ENCODE measurements at places on chromosomes 6 and 20.

DNA sequence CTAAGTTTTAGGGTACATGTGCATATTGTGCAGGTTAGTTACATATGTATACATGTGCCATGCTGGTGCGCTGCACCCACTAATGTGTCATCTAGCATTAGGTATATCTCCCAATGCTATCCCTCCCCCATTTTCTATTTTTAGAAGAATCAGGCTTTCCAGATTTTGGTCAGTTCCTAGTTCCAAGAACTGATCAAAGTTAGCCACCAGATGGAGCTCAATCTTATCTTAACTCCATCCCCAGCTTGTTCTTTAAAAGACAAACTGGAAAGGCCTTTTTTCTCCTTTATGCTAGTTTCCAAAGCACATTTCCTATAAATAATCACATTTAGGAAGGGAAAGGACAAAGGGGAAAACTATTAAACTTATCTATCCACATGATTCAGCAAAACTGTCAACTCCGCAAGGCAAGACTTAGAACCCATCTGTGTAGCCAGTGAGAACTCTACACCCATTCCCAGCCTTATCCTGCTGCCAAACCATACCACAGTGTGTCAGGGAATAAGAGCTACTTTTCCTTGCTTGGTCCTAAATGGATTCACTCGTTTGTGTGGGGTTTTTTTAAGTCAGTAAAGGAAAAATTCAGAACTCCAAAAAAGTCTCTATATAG lies 22.8 kb upstream of the KHDC1 start:
- no peak for DNase-seq

DNA sequence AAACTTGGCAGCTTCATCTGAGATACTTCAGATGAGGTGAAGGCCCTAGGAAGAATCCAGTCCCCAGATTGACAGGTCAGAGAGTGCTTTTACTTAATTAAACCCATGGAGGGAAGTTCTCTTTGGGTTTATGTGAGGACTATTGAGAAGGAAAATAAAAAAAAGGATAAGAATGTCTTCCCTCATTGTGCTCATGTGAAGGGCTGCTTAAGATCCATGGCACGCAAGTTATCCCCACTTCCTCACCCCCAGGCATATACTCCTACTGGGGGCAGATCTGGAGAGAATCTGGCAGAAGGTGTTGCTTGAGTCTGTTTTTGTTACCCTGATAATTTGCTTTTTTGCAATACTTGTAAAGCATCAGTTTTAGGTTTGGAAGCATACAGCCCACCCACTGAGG lies 322.9 kb upstream of the TFAP2D start:
- no peak for DNase-seq

DNA sequence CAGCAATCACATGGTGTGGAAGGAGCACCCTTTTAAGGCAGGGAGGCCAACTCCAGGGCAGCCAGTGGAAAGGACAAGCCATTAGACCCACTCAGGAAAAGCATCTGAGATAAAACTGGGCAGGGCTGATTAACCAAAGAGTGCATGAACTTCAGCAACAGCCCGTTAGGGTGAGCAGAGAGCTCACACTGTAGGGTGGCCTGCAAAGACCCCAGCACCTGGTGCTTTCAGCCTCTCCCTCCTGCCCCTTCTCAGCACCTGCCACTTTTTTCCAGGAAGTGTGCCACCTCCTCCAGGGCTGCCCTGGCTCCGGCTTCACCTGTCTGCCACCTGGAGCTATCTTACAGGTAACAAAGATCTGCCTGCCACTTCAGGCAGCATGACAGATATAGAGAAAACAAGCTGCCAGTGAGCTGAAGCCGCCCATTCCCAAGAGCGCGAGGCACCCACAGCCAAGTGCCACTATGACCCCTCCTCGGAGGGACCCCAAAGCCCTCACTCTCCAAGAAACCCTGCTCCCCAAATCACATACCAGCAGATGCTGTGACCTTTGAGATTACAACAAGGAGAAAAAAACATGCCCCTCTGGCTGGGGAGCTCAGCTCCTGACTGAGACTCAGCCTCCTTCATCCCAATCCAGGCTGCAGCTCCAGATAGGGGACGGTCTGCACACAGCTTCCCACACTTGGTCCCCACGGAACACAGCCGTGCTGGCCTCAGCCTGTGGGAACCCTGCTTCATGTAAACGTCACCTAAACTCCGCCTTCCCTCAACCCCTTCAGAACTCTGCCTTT lies 71.2 kb downstream of the ABHD12 start:
- no peak for DNase-seq

- DNase-seq: no peak
Observed at GRCh38 chr6:76992553-76992952, 470.7 kb downstream of the HTR1B start.

DNA sequence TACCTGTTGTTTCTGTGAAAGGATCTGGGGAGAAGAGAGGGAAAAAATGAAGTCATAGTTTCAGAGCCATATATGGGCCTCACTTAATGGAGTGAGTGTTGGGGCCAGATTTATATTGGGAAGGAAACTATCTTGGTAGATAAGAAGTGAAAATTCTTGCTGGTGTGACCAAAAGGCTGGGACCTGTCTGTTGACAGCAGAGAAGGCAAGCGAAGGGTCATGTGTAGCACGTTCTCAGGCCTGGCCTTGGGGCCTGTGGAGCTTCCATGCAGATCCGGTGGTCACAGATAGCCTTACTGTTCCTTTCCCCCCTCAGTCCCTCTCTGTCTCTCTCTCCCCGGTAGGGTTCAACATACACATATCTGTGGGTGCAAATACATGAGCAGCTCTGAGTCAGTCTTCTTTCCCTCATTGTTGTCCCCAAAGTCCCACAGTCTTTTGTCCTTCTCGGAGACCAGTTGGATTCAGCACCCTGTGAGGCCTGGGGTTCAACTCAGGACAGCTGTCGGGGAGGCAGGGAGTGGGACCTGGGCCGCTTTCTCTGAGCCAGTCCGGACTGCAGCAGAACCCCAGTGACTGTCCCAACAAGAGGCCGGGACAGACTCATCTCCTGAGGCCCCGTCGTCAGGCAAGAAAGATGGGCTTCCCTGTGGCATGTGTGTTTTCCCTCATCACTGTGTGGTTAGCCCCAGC lies 34.6 kb downstream of the PPP1R14C start:
- no peak for DNase-seq

DNA sequence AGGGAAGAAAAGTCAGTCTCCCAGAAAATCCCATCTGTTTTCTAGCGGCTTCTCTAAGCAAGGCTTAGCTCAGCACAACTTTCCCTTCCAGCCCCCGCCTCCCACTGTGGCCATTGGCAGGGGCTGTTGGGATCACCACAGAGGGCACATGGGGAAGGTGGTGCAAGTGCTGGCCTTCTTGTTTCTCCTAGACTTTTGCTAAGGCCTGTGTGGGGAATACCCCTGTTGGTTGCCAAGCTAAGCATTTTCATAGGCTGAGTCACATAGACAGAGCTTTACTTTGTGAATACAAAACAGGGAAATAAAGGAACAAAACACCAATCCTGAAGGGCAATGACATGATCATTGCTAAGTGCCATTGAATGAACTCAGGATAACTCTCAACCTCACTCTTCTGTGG lies 32.4 kb upstream of the TIAM2 start:
- no peak for DNase-seq

DNA sequence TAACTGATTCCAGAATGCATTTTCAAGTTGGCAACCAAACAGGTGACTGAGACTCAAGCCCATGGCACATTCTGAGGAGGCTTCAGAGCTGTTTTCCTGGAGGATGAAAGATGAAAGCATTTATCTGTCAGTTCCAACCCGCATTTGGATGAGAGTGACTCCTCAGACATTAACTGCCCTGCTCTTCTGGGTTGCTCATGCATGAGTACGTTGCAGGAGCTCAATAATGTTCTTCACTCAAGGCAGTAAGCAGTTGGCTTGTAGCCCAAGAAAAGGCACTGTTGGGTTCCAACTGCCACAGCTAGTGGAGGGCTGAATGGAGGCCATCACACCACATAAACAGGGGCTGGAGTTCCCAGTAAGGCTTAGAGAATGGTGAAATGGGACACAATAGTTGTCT lies 155.3 kb downstream of the FUT9 start:
- DNase-seq: no peak

GRCh38 chr6:35092362-35093117 lies 48.6 kb downstream of the TCP11 start:
- DNase-seq: no peak

GRCh38 chr6:44400572-44400971 lies 13.1 kb downstream of the CDC5L start:
- DNase-seq: no peak

GRCh38 chr6:44730771-44731391 lies 343.4 kb downstream of the CDC5L start:
- DNase-seq: no peak

- DNase-seq: no peak
Observed at GRCh38 chr20:23159256-23159946, 73.3 kb upstream of the CD93 start.

DNA sequence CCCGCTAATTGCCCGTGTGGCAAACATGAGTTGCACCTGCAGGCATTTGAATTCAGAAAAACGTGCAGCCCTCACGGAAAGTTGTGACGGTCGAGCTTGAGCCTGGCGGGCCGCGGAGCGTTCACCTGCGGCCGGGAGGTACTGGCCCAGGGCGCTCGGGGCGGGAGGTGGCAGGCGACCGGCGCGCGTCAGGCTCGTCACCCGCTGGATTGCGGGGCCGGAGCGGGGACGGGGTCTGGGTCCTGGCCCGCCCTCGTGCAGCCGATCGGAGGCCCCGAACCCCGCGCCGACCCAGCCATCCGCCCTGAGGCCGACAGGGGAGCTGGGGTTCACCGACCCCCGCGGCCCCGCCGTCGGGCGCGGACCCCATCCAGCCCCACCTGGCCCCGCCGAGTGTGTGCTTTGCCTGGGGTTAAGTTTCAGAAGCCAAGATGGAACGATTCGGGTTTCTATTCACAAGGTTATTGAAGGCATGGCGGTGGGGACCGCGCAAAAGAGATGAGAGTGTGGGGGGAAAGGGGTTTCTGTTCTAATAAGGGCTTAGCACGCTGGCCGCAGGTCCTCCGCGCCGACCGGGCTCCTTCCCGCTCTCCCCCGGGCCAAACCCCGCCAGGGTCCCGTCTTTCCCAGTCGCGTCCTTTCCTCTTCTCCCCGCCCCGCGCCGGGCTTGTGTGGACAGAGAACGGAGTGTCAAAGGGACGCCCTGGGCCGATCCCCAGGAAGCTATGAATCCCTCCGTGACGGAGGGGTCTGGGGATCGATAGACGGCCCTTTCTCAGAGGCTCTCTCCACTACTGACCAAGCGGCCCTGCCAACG lies 1.6 kb upstream of the HEY2 start:
- DNase-seq: no peak

- DNase-seq: no peak
Observed at GRCh38 chr6:11033825-11034224, 10.3 kb downstream of the ELOVL2 start.

DNA sequence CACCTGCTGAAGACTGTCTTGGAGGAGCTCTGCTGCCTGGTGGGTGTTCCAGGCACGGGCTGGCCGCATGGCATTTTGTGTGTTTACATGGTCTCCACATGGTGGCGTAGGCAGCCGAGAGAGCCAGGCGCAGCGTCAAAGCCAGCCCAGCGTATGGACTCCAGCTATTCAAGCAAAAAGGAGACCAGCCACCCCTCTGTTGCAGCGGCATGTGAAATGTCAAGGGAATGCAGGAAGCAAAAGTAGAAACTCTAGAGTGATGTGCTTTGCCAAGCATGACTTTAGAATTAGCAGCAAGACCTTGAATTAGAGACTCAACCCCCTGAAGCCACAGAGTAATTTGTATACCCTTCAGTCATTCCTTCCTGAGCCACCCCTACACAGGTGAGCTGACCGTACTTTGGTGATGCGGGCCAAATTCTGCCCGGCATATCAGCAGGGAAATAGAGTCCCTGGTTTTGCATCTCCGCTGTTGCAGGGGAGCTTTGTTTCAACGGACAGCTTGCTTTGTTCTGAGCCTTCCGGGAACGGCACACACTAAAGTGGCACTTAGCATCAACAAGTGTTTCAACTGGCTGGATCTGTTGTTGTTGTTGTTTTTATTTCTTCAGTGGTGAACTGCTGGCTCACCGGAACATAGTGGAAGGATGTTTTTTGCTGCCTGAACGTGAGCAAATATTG lies 48.5 kb downstream of the FNDC1 start:
- DNase-seq: no peak

DNA sequence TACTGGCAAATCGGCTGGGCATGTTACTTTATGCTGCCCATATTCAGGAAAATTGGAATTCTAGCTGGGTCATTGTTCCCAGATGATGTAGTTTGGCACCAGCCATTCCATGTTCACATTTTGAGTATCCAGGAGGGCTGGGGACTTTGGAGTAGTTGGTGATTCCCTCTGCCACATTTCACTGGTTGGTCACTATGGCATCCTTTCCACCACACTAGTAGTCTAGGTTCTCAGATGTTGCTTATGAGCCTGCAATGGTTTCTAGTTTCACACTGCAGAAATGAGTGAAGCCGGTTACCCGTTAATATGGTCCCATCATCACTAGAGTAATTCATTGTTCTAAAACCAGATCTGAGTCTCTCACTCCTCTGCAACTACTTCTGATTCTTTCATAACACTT lies 4.6 kb downstream of the PTPN1 start:
- no peak for DNase-seq

DNA sequence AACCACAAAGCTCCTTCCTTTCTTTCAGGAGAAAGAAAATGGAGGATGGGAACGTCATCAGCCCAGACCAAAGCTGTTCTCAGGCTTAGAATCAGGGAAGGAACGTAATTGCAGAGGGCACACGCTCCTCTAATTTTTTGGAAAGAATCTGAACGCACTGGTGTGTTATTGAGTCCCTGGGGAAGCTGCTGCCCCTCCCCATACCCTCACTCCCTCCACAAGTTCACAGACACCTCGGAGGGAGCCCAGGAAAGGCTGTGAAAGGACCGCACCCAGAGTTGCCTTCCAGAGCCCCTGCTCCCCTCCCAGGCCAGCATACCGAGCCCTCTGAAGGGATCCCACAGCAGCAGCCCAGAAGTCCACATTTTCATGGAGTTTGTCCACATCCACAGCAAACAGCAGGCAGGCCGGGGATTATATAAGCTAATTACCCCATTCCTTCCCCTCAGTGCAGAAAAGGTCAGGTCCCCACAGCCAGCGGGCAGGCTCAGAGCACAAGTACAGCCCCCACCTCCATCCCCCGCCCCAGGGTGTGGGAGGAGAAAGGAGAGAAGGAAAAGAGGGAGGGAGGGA lies 53.7 kb downstream of the ANKRD60 start:
- DNase-seq: no peak

- no peak for DNase-seq
Observed at GRCh38 chr20:16601047-16601446, 27.8 kb upstream of the KIF16B start.

DNA sequence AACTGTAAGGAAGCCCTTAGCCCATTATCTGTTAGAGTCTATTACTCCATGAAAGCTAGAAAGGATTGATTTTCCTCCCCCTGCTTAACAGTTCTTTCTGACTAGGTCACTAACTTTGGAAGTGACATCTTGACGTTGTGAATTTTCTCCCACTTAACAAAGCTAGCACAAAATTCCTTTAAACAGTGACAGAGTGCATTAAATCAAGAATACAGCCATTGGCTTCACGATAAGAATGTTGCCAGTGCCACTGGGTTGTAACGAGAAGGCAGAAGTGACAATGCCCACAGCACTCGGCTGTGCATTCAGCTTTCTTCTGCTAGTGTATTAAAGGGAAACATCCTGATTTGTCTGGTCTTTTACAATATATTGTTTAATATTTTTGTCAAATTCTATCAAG lies 182.7 kb upstream of the DTNBP1 start:
- DNase-seq: no peak

GRCh38 chr6:125910527-125910926 lies 46.0 kb upstream of the HINT3 start:
- no peak for DNase-seq
